ENCODE measurements at places on chromosomes 4 and X.

GRCh38 chr4:113901994-113902787, 77.3 kb downstream of the ARSJ start:
- no peak for DNase-seq

- DNase-seq, result peak; percentile 50
These were observed 1.5 kb upstream of the EIF4E start for GRCh38 chr4:98930311-98930865.

GRCh38 chrX:153339662-153340061, 5.7 kb downstream of the ZNF275 start:
- DNase-seq, result no peak

GRCh38 chr4:102036016-102036415, 245.5 kb downstream of the BANK1 start:
- DNase-seq, result no peak

GRCh38 chr4:150167054-150167453, 88.8 kb downstream of the DCLK2 start:
- no peak for DNase-seq

GRCh38 chrX:50874876-50875275, 35.7 kb upstream of the BMP15 start:
- DNase-seq, result no peak

- peak; percentile 19 for DNase-seq
These were observed 60.4 kb downstream of the CD40LG start for GRCh38 chrX:136708348-136708747.

GRCh38 chrX:116142976-116143375, 27.6 kb upstream of the AGTR2 start:
- no peak for DNase-seq

- no peak for DNase-seq
These were observed 15.8 kb upstream of the SLC25A4 start for GRCh38 chr4:185127021-185127925.

GRCh38 chr4:1533501-1534064, 127.3 kb upstream of the NKX1-1 start:
- no peak for DNase-seq

DNA sequence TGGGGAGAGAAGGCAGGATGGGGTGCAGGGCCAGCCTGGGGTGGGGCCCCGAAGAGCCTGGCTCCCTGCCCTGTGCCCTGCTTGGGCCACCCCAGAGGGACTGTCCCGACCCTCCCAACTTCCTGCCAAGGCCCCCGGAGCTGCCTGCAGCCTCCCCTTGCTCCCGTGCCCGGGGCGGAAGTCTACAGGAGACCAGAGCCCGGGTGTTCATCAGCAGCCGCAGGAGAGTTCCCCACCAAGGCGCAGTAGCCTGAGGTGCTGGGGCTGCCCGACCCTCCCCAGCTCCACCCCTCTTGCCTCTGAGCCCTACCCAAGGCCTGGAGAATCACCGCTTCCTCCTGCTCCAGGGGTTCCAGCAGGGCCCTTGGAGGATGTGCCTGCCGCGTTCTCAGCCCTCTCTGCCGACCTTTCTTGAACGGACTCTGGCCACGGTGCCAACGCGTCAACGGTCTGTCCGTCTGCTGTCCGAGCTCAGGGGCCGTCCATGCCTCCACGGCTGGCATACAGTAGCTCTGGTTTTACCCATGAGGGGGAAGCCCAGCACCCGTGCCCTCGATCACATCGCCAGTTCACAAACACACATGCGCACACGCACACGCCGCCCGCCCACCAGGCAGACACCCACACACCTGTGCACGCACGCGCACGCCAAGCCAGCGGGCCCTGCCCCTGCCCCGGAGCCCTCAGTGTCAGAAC, 36.0 kb upstream of the SPON2 start:
- DNase-seq, result no peak

GRCh38 chr4:185708348-185708747, 103.6 kb downstream of the SORBS2 start:
- peak; percentile 34 for DNase-seq

- no peak for DNase-seq
These were observed 34.5 kb upstream of the HGFAC start for GRCh38 chr4:3407171-3407771.

GRCh38 chrX:135114392-135114791, 5.9 kb downstream of the ETDB start:
- DNase-seq, result no peak

GRCh38 chr4:84417997-84418709, 80.9 kb downstream of the NKX6-1 start:
- no peak for DNase-seq

- no peak for DNase-seq
These were observed 1109.0 kb upstream of the IGFBP7 start for GRCh38 chr4:58219179-58219578.

DNA sequence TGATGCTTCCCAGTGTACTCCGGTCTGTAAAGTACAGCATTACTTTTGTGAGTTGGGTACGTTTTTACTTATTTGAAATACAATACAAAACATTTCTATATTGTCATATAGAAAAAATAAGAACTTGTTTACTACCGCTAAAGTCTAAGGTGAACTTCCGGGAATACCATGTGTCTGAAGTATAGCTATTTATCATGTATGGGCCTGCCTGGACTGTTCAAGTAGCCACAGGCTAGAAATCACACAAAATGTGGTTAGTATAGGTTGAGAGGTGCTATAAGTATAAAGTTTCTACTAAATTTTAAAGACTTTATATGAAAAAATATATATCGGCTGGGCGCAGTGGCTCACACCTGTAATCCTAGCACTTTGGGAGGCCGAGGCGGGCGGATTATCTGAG, 152.3 kb downstream of the ARAP2 start:
- DNase-seq, result no peak

DNA sequence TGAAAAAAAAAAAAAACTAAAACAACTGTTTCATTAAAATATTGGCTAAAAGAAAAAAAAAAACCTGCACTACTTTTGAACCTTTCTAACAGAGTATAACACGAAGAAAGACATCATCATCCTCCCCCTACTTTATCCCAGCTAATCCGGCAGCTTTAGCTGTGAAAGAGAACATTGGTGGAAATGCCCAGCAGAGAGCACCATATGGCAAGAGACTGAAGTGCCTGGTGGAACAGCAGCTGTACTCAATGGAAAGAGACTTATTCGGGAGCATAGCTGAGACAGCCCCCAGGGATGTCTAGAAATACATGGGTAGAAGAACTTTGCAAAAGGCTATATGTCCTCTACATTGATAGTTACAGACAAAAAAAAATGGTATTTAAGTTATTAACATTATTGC, 30.3 kb downstream of the STPG2 start:
- DNase-seq, result peak; percentile 4

DNA sequence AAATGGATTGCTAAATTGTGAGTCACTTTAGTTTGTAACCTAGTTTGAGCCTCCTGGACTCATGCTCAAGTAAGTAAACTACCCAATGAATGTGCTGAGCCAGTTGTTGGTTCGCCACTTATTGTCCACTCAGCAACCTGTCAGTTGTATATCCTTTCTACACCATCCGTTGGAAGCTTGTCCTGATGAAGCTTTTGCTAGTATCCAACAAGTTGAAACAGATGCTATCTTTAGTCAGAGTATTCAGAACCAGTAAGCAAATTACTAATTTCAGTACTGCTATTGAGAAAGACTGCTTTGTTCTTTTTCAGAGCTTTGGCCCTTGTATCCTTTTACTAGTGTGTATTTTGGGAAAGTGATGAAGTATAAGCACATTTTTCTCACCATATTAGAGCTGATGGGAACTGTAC, 4.3 kb upstream of the NAA15 start:
- DNase-seq, result peak; percentile 21

GRCh38 chrX:72715546-72715945, 1.4 kb upstream of the PHKA1 start:
- DNase-seq, result no peak

DNA sequence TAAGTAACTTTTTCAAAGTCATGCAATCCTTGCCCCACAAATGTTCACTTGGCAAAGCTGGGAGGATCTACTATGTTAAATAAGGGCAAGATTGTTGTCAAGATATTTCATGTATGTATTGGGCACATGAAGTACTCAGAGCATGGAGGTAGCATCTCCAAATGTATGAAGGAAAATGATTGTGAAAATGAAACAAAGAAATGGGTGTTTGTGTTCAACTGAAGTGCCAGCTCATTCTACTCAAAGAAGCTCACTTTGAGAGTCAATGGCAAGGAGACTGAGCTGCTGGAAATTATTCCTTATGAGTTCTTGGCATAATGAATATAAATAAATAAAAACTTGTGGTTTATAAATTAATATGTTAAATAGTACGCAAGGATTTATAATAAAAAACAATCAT, 124.5 kb upstream of the ARSJ start:
- DNase-seq, result no peak

DNA sequence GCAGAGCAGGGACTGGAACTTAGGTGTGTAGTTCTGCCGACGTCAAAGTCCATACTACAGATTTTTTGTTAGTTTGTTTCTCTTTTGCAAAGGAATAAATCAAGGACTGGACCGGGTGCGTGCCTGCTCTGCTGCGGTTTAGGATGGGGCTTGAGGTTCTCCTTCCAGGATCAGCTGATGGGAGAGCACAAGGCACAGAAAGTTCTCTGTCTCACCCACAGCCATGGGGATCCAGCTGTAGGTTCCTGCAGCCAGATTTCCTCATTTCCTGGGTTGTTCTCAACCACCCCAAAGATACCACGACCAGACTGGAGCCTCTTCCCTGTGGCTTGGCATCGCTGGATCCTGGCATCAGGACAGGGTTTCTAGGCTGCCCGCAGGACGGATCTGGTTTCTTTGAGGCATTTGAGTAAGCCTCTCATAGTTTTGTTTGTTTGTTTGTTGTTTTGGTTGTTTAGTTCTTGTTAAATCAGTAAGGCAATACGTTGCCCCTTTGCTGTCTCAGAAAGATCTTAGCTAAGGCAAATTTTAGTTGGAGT, 789 bp upstream of the SRPX start:
- DNase-seq, result no peak

GRCh38 chr4:112312610-112313239, 15.6 kb downstream of the ALPK1 start:
- peak; percentile 76 for DNase-seq

DNA sequence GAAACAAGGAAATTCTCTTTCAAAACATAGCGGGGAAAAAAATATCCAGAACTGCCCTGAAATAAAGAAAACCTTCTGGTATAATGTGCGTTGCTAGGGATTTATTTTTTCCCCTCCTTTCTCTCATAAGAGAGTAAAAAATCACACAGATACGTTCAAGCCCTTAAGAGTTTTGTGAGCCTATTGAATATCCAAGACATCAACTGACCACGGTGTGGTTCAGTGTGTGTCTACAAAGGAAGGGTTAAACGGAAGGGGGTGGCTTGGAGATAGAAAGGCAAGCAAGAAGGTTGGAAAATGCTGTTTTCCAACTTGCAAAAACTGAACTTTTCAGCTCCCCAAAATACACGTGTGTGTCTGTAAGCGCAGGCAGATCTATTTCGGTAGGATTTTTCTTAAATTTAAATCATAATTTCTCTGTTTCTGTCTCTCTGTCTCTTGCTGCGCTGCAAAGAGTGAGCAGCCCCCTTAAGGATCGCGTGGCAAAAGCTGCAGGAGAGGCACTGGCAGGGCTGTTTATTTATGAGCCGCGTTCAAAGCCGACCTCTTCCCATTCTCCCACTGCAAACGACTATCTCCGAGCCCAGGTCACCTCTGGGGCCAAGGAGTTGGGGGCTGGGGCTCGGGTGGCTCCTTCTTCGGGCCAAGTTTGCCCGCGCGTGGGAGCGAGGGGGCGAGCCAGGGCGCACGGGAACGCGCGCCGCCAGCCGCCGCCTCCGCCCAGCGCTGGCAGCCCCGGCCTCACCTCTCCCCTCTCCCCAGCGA, 492 bp upstream of the SLIT2 start:
- DNase-seq, result no peak

GRCh38 chr4:114907568-114907967, 205.9 kb downstream of the NDST4 start:
- DNase-seq, result no peak

- no peak for DNase-seq
These were observed 16.0 kb downstream of the AMELX start for GRCh38 chrX:11309220-11309619.

DNA sequence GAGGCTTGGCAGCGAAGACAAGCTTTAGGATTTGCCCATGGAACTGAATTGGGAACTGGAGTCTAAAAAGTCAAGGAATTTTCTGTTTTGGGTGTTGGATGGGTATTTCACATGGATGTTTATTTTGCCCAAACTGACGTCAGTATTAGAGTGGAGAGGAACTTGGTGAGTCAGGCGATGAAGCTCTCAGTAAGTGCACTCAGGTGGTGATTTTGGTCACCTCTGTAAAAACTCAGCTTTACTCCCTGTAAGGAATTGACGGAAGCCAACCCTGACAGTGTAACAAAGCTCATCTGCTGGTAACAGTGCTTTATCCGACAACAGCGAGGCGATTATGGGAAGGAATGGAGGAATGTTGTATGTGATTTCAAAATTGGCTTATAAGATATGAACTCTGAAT, 77.0 kb upstream of the PGRMC2 start:
- DNase-seq, result no peak

DNA sequence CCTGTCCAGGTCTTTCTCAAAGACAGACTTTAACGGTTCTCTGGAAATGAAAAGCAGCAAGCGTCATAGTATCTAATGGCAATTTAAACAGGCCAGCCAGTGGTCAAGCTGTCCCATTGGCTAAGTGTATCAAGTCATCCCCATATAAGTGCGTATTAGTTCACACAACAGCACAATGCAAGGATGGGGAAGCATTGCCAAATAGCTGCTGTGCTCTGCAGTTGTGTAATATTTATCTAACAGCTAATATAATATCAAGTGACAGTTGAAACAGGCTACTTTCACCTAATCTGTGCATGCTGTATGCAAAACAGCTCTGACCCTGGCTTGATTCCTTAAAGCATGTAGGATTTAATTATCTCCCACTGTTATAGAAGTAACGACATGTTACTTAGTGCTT, 134.8 kb upstream of the PPARGC1A start:
- DNase-seq, result no peak

GRCh38 chr4:183118141-183118540, 19.1 kb downstream of the WWC2 start:
- no peak for DNase-seq

GRCh38 chr4:14415146-14415545, 587.1 kb upstream of the CPEB2 start:
- no peak for DNase-seq

GRCh38 chr4:112423591-112423990, 92.4 kb downstream of the NEUROG2 start:
- no peak for DNase-seq

- DNase-seq, result peak; percentile 92
These were observed at the start of gene RBM47 for GRCh38 chr4:40629401-40630334. RBM47 (minus strand) TSS chr4:40629864; CDS start chr4:40438893, 190,971 bp downstream.

DNA sequence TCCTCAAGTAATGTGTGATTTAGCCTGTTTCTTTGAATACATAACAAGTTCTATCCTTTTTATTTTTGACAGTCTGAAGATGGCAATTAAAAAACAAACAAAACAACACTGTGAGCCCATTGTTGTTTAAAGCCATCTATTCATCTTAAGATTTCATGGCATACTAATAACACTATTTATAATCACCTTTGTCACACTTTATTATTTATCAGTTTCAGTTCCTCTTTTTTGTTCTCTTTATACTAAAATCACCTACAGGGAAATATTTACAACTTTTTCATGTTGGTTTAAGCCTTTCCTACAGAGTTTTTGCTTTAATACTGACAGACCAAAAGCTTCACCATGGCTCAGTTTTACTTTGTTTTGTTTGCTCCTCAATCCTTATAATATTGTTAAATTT, 247.4 kb upstream of the CTSO start:
- no peak for DNase-seq

- DNase-seq, result no peak
These were observed 79.7 kb upstream of the OTUD4 start for GRCh38 chr4:145260091-145260490.

Measured in suppressor macrophage treated with lipopolysaccharide for 1 hour (primary cell).